ENCODE measurements at places on chromosomes 11 and 22.

DNA sequence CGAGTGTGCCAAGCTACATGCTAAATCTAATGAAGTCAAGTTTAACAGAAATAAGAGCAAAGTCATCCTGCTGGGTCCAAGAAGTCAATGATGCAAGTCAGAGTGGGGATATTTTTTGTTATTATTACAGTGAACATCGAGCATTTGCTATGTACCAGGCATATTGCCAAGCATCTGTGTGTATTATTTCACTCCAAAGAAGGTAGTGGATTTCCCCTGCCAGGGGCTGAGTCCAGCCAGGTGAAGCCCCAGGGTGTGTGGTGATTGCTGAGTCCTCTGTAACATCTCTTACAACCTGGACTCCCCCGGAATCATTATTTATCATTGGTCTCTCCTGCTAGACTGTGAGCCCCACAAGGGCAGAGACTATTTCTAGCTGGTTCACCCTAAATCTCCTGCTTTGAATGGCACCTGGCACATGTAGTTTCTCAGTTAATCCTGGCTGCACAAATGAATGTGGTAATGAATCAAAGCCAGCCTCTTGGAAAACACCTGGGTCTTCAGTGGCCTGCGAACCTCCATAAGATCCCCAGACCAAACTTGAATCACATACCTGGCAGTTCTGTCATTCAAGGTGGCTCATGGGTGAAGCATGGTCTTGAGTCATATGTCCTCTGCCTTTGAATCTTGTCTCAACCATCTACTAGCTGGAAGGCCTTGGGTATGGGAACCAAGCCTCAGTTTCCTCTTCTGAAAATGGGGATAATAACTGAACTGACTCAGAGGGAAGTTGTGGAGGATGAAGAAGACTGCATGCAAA lies 549.2 kb downstream of the MIAT start:
- DNase-seq, result no peak

DNA sequence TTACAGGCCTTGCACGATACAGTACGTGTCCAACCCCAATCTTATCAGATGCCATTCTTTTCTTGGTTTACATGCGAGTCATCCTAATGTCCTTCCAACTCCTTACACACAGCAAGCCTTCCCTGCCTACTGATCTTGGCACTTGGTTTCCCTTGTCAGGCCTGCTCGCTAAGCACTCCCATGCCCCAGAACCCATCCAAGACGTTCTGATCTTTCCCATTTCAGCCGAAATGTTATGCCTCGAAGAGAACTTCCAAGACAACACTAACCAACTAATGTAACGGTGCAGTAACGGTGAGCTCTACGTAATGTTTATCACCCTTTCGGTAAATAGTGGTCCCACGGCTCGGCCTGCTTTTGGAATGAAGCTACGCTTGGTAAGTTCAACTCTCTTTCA lies 521 bp downstream of the PES1 start:
- no peak for DNase-seq

DNA sequence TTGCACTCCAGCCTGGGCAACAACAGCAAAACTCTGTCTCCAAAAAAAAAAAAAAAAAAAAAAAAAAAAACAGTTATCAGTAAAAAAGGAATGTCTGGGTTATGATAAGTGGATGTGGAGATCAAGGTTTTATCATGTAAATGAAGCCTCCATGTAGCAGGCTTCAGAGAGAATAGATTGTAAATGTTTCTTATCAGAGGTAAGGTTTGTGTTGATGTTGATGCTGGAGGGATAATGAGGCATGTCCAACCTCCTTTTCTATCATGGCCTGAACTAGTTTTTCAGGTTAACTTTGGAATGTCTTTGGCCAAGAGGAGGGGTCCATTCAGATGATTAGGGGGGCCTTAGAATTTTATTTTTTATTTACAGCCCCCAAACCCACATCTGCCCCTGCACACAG lies 35.4 kb upstream of the TREH start:
- DNase-seq, result no peak

- DNase-seq, result no peak
Measured at GRCh38 chr11:28675183-28675582, 567.0 kb downstream of the METTL15 start.

DNA sequence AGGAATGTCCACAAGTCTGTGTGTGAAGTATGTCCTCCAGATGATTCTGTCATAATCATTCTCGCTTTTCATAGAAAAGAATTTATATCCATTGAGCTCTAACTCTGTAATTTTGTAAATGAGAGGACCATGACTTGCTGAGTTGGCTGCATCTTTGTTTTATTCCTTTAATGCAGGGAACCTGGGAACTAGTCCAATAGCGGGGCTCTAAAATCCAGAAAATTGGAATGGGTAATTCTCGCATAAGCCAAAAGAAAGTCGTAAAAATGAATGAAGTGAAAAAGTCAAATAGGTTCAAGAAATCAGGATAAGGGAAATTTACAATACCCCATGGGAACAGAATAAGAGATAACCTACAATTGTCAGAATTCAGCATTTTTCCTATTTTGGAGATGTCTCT lies 232.5 kb downstream of the RAB38 start:
- DNase-seq, result no peak

DNA sequence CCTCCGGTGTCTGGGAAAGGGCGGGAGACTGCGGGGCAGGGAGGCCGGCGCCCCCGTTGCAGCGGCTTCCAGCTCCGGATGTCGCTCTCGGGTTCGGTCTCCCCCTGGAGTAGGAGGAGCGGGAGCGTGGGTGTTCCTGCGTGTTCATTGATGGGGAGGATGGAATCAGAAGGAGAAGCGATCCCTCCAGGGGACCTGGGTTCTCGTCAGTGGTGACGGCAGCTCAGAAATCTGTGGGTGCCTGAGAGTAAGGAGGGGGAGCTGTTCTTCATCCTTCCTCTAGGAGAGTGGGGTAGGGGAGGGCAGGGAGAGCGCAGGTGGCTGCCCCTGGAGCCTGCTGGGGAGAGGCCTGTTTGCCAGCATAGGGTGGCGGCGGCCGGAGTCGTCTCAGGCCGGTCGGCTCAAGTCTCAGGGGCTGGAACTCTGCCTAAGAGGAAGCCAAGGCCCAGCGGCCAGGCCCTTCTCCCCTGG lies 1.1 kb downstream of the UBASH3B start:
- DNase-seq, result no peak

GRCh38 chr11:61039916-61040315 lies 62.4 kb upstream of the CD5 start:
- DNase-seq, result no peak

GRCh38 chr11:19326499-19326898 lies 85.8 kb upstream of the E2F8 start:
- DNase-seq, result no peak

GRCh38 chr11:114197799-114198500 lies 98.2 kb upstream of the NNMT start:
- peak; percentile 90 for DNase-seq

DNA sequence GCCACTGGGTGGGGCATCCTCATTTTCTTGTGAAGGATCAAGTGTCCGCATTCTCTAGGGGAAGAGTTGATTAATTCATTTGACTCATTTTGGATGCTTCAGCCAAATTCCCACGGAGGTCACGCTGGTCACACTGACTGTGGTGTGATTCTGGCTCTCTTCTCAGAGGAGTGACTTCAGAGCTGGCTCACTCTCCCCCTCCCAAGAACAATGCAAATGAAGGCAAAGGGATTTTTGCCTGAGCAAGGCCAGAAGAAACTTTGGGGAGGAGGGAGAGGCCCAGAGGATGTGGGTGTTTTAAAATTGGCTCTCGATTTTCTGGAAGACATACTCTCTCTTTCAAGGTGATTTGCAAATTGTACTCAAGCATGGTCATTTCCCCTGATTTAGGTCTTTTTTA lies 51.1 kb upstream of the LMO2 start:
- no peak for DNase-seq

GRCh38 chr11:114586797-114587196 lies 8.8 kb downstream of the NXPE4 start:
- DNase-seq, result no peak

DNA sequence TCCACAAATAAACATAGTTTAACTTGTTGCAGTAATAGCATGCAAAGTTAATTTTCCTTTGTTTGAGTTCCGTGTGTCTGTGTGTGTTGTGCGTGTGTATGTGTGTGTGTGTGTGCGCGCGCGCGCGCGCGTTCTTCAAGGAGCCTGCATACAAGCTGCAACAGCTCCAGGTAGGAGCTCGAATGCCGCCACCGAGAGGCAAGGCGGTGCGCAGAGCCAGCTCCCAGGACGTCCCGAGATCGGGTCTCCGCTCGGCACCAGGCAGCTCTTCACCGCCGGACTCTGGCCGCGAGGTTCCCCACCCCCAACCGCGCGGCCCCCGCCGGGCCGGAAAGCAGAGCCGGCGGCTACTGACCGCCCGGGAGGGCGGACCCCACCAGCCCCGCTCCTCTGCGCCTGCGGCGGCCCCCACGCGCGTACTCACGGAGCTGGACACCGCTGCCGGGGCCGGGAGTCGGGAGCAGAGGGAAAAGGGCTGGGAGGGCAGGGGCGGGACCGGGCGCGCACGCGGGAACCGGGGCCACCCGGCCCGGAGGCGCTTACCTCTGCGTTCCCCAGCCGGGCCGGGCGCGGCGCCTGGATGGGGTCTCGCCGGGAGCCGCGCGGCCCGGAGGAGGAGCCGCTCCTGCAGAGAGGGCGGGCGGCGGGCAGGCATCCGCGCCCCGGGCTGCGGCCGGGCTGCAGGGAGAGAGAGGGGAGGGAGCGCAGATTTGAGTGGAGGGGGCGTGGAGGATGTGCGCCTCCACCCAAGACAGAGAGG lies 40.4 kb upstream of the AKIP1 start:
- DNase-seq, result peak; percentile 91

GRCh38 chr22:19996694-19997384 lies 19.8 kb downstream of the ARVCF start:
- no peak for DNase-seq

- DNase-seq, result peak; percentile 76
Measured at GRCh38 chr22:25843660-25844405, 101.8 kb downstream of the MYO18B start.

DNA sequence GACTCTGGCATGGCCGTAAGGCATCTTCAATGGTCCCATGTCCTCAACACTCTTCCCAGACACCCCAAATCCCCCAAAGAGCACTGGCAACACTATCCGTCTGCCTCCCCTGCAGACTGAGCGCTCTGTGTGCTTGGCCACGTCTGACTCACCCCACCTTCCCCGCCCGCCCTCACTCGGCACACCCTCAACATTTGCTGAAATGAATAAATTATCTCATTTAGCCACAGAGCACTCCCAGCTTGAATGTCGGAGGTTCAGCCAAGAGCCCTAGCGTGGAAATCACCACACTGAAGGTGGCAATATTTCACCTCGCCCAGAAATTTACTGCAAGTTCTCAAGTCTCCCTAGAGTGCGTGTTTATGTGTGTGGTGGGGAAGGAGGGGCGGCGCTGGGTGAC lies 46.6 kb upstream of the TCF20 start:
- DNase-seq, result no peak

- DNase-seq, result no peak
Measured at GRCh38 chr11:67365736-67366444, 7.5 kb downstream of the CLCF1 start.

- DNase-seq, result no peak
Measured at GRCh38 chr11:95293116-95293515, 62.1 kb upstream of the SESN3 start.

DNA sequence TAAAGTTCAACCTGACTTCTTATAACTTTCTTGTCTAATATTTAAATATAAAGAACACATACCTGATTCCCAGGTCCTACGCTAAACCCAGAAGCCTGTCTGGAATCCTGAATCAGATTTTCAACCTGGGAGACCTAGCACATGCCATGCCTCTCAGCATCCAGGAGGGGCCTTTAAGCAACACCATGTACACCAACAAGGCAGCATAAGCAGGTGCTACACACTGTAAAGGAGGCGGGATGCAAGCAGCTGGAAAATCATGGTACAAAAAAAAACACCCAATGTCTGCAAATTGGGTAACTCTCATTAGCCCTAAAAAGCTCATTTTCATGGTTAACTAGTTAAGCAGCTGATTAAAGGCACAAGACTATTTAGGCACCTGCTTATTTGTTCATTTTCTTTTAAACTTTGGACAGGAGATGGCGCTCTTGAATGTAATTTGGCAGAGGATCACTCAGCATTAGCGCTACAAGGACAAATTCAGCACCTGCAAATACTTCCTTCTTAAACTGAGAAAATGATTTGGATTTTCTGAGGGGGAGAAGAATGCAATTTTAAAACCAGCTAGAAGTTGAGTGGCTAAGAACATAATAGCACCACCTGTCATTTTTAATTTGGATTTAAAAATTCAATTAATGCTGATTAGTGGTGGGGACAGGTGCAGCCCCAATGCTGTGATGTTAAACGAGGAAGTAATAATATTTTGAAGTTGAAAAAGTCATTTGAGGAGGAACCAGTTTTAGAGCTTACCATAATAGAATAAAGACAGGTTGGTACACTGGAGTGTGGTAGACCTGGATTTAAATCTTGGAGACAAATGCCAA lies 104.0 kb downstream of the FAR1 start:
- DNase-seq, result no peak

DNA sequence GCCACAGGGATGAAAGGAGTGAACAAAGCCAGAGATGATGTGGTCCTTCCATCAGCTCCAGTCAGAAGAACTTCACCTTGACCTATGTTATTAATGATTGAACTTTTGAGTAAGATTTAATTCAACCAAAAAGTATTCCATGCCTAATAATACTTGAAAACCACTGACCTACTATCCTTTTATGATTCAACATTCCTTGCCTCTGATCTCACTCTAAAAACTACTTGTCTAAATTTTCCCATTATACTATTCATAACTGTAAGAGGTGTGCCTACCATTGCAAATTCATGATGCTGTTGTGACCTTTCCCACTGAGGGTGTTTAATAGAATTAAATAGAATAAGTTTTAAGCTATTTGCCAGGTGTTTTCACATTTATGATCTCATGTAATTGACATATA lies 164.7 kb upstream of the GUCY1A2 start:
- DNase-seq, result no peak

- DNase-seq, result no peak
Measured at GRCh38 chr22:36702842-36703215, 723 bp downstream of the CACNG2 start.

GRCh38 chr11:103536335-103536722 lies 427.1 kb downstream of the DYNC2H1 start:
- DNase-seq, result no peak

- no peak for DNase-seq
Measured at GRCh38 chr11:99343117-99343516, 322.4 kb downstream of the CNTN5 start.

DNA sequence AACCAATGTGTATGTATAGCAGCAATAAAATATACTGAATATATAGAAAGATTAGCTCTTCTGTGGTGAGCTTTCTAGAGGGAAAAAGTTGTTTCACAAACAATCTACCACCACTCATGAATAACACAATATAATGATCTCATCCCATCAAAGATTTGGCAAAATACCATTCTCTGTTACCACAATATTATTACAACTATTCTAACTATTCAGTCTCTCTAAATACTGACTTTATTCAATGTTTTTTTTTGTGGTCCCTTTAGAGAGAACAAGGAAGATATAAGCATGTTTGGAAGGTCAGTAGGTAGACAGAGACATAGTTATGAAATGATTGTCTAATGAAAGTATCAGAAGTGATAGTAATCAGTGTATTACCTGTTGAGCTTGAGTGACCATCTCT lies 7.8 kb downstream of the CCDC90B start:
- no peak for DNase-seq

Measured in osteocyte (in vitro differentiated cells).